ENCODE measurements at places on chromosomes 7 and 10. TPM values are rescaled to one million over a fixed set of nuclear protein-coding genes. Genes with fewer than 3 reads are reported as not detected.
A peak's percentile ranks its signal among the peaks of the same experiment; 100 is the strongest.

DNA sequence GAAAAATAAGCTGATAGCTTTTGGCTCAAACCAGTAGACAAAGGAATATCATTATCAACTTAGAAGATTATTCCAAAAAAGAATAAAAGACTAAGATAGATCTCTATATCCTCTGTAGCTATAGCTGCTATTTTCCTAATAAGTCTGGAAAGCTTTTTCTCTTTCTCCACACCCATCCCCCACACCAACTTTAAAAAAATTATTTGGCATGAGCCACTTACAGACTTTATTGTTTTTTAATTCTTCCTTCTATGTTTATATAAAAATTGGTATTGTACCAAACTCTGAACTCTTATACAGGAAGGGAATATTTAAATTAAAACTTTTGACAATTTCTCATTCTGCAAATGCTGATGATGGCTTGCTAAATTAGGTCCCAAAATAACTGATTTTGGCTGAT lies 142.7 kb downstream of the RNF133 start:
- no peak for DNase-seq

DNA sequence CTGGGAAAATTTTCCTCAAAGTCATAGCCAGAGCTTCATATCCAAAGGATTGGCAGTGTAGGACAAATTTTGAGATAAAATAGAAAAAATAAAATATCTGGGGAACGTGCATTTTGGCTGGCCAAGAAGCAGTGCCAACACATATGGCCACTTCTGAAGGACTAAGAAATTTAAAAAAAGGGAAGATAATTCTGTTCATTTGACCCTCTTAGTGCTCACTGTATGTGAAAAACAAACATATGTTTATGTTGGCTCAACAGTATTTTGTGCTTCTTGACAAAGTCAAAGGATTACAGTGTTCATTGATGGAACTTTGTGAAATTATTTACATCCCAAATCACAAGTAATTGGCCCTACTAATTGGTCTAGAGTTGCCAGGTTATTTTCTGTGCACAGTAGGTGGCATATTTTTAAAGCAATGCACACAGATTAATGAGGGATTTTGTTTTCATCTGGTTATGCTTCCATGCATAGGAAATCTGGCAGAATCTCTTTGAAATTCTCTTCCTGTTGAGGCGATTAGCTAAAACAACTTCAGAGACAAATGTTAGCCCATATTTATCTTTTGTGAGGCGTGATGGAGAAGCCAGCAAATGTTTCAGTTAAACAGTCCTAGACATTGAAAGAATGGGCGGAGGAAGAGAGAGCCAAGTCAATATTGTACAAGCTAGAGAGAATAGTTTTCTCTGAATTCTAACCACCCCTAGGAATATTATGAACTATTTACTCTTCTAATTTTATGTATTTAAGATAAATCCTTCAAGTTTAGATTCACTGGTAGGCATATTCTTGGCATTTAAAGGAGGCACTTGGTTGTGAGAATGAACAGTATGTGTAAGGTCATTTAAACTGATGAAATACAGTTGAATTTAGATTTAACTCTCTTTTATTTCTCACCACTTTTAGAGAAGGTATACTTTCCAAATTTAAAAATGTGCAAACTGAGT lies 237.7 kb upstream of the MBL2 start:
- no peak for DNase-seq

- DNase-seq = no peak
Measured at GRCh38 chr7:141788296-141788695, 1.7 kb upstream of the TAS2R5 start.

GRCh38 chr7:157520249-157520648 lies 183.4 kb downstream of the DNAJB6 start:
- no peak for DNase-seq

- no peak for DNase-seq
Measured at GRCh38 chr7:64277630-64278029, 36.1 kb upstream of the ZNF736 start.

GRCh38 chr7:3310884-3311283 lies 9.8 kb downstream of the SDK1 start:
- no peak for DNase-seq

DNA sequence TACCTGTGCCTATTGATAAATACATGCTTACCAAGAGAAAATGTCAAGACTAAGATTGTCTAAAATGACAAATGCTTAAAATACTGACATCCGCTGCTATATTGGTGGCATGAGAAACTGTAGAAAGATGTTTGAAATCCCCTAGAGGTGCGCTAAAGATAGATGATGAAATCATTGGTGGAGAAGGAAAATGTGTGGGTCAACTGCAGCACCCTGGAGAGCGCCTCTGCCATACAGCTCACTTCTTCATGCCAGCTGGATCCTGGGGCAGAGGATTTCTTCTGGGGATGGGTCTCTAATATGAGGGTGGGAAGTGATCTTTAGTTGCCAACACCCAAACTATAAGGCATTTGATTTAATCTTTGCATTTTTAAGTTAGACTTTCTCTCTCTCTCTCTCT lies 680.4 kb upstream of the POM121L12 start:
- DNase-seq = no peak

EIF5AL1 gene
- total RNA-seq = 0.59 TPM

KLF14 gene
- not detected for total RNA-seq

DNA sequence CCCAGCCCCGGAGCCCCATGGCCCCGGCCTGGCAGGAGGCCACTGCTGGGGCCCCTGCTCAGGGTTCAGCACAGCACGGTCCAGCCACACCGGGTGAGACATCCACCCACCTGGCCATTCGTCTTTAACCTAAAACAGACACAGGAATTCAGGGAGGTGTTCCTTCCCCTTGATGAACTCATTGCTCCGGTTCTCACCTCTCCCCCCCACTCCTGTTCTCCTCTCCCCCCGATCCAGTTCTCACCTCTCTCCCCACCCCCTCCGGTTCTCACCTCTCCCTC lies 129.8 kb downstream of the DIP2C start:
- no peak for DNase-seq

GRCh38 chr7:47484923-47485639 lies 96.8 kb downstream of the TNS3 start:
- no peak for DNase-seq

- no peak for DNase-seq
Measured at GRCh38 chr10:35778306-35778705, 136.2 kb upstream of the FZD8 start.

DNA sequence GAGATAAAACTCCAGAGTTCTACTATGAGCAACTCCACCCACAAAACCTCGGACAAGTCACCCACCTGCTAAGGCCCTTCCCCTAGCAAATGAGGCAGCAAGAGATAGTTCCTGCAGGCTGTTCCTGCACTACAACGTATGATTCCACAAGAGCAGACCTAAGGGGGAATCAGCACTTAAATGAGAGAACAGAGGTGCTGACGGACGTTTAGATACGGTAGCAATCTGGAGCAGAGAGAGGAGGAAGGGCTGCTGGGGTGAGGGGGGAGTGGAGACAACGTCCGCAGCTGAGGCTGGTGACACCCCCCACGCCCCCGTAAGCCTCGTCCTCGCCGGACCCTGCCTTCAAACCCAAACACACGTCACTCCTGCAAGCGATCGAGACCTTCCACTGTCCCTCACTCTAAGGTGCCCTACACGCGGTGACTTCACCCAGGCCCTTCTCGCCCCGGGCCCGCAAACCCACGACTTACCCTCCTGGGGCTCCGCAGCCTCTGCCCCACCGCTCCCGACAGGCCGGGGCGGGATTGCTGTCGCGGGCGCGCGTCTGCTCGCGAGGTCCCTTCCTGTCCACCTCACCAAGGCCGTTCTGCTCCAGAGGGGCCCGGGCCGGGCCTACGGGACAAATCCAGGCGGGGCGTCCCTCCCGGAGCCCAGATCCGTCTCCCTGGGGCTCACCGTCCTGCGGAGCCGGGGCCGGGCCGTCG lies 635 bp downstream of the ZNF12 start:
- peak; percentile 43 for DNase-seq

NEBL gene
- 0.05 TPM for total RNA-seq

GRCh38 chr10:78964274-78964951 lies 104.4 kb upstream of the ZMIZ1 start:
- no peak for DNase-seq

DNA sequence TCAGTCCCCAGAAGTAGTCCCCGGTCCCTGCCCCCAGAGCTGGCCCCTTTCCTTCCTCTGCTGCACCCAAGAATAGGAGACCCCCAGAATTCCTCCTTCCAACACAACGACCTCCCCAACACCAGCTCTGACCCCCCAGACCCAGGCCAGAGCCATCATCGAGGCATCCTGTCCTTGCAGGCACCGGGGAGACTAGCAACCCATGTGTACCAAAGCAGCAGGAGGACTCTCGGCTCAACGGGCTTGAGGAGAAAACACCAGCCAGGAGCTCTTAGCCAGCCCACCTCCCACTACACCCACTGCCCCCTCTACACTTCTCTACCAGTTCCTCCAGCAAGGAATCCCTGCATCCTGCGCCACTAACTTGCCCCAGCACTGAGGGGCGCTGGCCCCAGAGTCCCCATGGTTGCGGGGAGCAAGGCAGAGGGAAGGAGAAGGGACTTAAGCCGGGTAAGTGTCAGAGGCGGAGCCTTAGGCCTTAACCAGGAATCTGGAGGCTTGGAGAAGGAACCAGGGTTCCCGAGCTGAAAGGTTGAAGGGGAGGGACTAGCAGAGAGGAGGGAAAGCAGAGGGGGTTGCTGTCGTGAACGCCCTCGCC lies 3.9 kb downstream of the GRID1 start:
- DNase-seq = no peak

OPN4 gene
- not detected for total RNA-seq

GRCh38 chr7:130182990-130183389 lies 22.2 kb downstream of the TMEM209 start:
- DNase-seq = peak; percentile 7

- DNase-seq = no peak
Measured at GRCh38 chr10:101225846-101226421, 3.3 kb downstream of the LBX1 start.

TDRD1 gene
- not detected for total RNA-seq

DNA sequence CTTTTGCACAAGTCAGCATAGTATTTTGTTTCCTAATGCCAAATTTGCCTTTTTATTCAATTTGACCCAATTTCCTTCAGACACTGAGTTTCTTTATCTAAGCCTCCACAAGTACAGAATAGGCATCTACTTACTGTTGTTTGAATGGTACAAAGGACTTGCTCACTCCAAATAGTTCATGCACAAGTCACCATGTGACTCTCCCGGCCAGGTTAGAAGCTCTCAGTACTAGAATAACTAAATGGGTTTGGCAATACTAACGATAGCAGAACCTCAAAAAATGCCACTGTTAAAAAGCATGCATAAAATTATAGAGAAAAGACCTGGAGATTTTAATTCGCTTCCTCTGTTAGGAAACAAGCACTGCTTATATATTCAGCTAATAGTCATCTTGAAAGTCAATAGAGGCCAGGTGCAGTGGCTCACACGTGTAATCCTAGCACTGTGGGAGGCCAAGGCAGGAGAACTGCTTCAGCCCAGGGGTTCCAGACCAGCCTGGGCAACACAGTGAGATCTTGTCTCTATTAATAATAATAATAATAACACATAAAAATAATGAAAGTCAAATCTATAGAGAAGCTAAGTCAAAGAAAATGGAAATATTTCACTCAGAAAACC lies 335.8 kb upstream of the MBL2 start:
- DNase-seq = no peak

All from M059J (cell line).